Thymus (tissue), 14 donors: ENCODE measurements at places on chromosomes 1 and 21.

DNA sequence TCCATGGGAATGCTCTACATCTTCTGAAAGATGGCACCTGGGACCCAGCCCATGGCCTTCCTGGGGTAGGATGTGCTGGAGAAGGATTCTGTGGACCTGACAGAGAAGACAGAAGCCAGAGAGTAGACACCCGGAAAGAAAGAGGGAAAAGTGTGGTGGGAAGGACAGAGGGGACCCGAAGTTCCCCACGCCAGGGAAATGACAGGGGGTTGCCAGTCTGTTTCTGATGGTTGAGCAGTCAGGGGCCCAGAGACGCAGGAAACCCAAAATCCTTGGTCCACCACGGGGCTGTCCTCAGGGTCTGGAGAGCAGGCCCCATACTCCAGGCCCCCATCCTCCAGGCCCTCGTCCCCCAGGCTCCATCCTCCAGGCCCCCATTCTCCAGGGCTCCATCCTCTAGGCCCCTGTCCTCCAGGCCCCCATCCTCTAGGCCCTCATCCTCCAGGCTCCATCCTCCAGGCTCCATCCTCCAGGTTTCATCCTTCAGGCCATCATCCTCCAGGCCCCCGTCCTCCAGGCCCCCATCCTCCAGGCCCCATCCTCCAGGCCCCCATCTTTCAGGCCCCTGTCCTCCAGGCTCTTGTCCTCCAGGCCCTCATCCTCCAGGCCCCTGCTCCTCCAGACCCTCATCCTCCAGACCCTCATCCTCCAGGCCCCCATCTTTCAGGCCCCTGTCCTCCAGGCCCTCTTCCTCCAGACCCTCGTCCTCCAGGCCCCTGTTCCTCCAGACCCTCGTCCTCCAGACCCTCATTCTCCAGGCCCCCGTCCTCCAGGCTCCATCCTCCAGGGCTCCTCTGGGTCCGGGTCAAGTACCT, 1.0 kb upstream of the TFF2 start:
- no peak for DNase-seq

- no peak for DNase-seq
These were observed 37.2 kb downstream of the PTPN14 start for GRCh38 chr1:214514032-214514818.

- DNase-seq = no peak
These were observed 86.5 kb upstream of the TNR start for GRCh38 chr1:175829845-175830244.

GRCh38 chr1:164557270-164557669, 1.7 kb upstream of the PBX1 start:
- DNase-seq = no peak

DNA sequence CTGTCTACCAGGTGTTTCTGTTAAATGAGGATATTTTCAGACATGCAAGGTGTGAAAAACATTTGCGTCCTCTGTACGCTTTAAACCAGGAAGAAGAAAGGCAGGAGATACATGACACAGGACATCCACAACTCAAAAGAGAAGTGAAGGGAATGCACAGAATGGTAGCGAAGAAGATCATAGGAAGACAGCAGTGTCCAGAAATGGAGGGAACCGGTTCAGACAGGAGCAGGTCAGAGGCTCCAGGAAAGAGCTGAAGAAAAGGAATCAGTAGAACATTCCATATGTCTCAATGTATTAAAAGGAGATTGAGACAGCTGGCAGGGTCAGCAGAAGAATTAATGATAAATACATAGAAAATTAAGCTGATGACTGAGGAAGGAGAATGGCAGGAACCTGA, 190.9 kb downstream of the CDC7 start:
- DNase-seq = no peak

GRCh38 chr1:156693848-156694689, 11.3 kb downstream of the CRABP2 start:
- no peak for DNase-seq

- DNase-seq = no peak
These were observed 59.7 kb downstream of the BRINP2 start for GRCh38 chr1:177230228-177231016.

DNA sequence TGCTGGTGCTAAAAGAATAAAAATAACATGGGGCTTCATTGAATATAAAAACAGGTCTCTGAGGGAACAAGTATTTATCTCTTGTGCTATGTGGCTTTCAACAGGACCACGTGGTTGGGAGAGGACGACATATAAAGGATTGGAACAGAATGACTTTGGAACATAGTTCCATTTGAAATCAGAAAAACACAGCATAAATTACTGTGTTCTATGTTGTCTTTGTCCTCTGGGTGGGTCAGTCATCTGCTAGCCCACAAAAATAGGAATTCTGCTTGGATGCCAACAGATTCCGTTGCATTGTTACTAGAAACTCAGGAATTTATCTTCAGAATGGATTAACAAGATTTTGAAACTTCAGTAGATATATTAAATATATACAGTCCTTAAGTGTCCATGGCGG, 5.9 kb downstream of the CEP85 start:
- DNase-seq = no peak

GRCh38 chr1:168422203-168422847, 121.5 kb downstream of the XCL2 start:
- DNase-seq = no peak

- peak; percentile 44 for DNase-seq
These were observed 46.5 kb upstream of the COA6 start for GRCh38 chr1:234326497-234327366.

DNA sequence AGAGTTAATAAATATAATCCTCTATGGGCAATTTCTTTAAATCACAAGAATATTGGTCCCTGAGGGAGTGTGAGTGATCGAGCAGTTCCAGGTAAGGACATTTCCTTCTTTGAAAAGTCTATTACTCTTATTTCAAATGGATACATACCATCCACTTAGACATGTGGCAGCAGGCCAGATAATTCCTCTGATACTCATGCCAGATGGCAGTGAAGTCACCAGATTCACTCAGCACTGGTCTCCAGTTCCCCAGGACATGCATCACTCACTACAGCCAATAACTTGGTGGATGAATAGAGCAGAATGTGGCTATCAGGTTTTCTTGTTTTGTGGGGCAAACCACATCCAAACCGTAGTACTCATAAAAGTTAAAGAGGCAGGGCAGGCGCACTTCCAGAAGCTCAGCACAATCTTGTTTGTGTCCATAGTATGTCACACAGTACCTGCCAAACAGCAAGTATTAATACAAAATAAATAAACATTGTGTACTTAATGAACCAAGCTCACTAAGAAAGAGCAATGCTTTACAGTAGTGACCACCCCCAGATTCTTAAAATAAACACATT, 74.2 kb upstream of the CD53 start:
- DNase-seq = no peak

- no peak for DNase-seq
These were observed 15.0 kb downstream of the C1orf52 start for GRCh38 chr1:85244271-85245061.

DNA sequence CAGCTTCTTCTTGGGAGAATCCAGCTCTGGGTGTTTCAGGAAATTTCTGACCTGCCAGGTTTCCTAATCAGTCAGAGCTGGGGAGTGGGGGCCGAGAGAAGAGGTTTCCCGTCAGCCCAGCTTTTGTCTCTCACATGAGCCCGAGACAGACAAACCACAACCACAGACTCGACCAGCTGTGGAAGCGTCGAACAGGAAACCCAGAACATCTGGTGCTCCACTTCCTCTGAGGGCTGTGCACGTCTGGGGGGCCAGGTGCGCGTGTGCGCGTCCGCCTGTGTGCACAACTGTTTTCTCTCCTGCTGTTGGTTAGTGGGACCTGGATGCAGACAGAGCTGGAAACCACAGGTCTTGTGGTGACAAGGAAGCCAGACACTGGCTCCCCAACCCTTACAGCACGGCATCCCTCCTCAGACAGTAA, 113.0 kb upstream of the SLC25A33 start:
- peak; percentile 93 for DNase-seq

DNA sequence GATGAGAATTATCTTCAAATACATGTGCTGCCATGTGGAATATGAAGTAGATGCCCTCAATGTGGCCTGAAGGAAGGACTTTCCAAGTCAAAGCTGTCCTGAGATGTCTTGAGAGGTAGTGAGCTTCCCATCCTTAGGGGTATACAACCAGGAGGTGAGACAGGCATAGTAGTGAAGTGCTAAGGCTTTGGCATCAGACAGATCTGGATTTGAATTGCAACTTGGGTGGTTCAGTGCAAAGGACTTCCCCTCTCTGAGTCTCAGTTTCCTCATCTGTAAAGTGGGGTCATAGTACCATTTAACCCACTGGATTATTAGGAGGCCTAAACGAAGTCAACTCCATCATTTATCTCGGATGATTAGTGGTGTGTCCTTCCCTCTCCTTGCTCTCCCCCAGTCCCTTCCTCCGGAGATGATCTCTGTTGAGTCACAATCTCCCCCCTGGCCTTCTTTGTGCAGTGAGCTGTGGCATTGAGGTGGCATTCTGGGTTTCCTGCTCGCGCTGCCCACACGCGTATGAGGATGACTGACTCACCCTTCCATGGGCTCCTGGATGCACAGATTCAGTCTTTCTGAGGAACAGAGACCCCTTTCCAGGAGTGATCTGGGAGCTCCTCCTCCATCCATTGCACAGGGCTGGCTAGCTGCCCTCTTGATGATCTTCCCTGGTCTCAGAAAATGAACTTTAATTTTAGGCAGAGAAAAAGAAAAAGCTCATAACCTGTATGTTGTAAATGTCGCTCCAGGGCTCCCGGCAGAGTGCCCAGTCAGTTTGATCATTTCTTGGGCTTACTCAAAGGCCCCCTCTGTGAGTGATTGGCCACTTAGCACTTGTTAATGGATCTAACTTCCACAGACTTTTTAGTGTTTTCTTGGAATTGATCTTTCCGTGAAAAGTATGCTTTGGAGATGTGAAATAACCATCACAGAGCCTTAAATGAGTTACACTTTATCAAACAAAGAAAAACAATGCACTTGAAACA, 354.6 kb downstream of the PTPRU start:
- no peak for DNase-seq

- DNase-seq = peak; percentile 46
These were observed 46.1 kb downstream of the SGIP1 start for GRCh38 chr1:66580081-66580480.

DNA sequence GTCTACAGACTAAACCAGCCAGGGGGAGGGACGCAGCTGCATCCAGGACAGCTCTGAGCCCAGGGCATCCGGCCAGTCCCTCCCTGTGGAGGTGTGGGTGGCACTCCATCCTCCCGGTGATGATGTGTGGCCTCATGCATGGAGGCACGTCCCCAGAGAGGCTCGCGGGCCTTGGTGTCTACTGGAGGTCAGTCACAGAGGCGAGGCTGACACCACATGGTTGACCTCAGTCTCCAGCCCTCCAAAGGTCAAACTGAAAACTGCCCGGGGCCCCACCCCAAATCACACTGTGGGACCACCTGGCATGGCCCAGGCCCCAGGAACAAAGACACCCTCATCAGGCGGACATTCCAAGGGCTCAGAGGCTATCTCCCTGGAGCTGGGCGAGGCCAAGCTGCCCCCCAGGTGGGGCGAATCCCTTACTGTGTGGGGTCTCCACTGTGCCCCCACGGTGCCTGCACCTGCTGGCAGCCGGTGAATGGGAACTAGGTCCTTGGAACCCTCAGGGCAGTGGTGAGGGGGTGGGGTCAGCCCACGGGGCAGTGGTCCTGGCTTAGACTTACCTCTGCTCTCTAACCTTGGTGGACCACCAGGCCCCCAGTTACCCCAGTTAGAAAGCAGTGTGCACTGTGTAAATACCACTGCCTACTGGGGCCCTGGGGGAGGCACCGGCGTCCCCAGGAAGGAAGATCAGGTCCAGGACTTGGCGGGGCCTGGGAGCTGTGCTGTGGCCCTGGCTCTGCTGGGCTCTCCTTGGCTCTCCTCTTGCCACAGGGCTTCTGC, 49.1 kb downstream of the TRPM2 start:
- DNase-seq = no peak

DNA sequence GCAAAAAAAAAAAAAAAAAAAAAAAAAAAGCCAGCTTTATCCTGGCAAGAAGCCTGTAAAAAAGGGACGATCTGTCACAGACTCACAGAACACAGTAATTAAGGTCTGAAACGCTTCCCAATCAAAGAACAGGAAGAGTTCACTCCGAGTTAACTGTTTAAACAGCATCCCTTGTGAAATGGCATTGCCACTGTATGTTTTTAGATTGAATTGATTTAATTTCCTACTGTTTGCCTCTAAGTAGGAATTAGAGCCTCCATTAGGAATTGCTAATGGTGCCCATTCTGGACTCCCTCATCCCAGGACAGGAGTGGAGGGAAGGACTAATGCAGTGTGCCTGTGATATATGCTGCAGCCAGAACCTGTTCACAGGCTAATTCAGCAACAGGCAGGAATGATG, 370.8 kb downstream of the RWDD3 start:
- DNase-seq = no peak

GRCh38 chr1:245327842-245328241, 173.1 kb downstream of the KIF26B start:
- DNase-seq = no peak

- no peak for DNase-seq
These were observed 230.8 kb downstream of the PAPPA2 start for GRCh38 chr1:176693697-176694329.

GRCh38 chr1:226029093-226029496, 30.0 kb upstream of the SDE2 start:
- no peak for DNase-seq

DNA sequence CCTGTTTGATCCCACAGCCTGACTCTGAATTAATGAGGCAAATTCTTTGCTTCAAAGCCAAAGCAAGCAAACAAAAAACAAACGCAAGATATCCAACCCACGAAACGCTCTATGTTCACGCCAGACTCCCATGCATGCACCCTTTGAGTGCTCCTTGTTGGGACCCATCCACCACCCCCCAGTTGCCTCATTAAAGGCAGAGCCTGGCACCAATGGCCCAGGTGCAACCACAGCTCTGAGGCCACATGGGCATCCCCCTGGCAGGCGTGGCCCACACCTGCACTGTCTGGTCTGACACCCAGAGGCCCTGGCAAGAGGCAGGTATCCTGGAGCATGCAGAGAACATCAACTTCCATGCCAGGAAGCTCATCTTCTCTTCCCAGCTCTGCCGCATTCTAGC, 1.1 kb upstream of the PADI4 start:
- no peak for DNase-seq

DNA sequence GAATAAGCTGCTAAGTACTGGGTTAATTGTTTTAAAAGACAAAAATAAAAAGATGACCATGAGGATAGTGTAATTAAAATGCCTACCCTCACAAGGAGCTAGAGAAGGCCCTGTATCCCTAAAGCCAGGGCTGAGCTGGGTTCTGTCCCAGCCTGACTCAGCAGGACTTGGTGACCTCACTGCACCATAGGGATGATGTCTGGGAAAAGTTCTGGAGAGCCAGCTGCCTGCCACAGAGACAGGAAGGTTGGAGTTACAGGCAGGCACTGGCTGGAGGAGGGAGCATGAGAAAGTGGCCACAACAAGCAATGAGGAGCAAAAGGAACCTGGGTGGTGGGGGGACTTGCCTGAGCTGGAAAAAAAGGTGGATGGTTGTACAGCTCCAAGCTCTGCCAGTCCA, 5.7 kb upstream of the TNR start:
- DNase-seq = no peak

- DNase-seq = no peak
These were observed 5.4 kb downstream of the ZBTB48 start for GRCh38 chr1:6585081-6585722.

DNA sequence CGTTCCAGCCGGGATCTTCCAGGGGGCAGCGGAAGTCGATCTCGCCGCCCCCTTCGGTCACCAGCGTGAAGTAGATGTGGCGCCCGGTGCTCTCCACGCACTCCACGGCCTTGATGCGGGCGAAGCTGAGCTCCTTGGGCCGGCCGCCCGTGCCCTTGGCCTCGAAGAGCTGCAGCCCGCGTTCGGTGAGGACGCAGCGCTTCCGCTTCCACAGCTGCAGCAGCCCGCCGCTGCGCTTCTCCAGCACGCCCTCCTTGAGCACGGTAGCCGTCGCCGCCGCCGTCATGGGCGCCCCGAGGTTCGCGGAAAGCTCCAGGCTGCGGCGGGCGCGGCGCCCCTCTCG, 516 bp downstream of the PHLDA3 start:
- DNase-seq = no peak

GRCh38 chr1:24463776-24464735, 38.6 kb upstream of the RCAN3 start:
- DNase-seq = no peak
